NCI-H748 treated with DMSO at 0.1 percent for 48 hours (cell line): ENCODE measurements at places on chromosomes 6 and 20.

DNA sequence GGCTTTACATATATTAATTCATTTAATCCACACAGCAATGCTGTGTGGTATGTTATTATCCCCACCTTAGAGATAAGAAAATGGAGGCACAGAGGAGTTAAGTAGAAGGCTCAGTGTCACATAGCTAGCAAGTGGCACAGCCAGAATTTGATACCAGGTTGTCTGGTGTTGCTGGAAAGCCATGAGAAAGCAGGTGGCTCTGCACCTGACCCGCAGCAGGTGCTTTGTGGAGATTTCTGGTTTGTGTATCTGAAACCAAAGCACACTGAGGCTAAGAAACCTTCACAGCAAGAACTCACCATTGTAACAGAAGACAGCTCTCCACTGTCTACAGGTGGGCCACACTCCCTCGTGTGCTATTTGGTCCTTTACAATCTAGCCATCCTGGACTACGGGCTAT is 7.5 kb downstream of the ELMO2 start:
- no peak for DNase-seq

DNA sequence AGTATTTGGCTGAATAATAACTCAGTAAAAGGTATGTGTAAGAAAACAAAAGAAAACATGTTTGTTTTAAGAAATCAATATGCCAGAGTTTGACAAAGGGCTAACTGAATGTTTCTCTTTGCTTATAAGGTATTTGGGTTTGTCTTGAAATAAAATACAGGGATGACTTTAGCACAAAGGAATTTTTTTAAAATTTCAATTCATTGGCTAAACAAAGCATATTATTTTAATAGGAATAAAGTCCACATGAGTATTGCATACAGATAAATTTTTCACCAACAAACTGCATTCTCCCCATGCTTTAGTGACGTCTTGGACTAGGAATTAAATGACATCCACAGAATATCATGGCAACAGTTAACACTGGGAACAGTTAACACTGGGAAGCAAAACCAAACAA is 480.0 kb upstream of the JAG1 start:
- DNase-seq, result no peak

GRCh38 chr20:44526129-44526528 is 4.3 kb upstream of the SERINC3 start:
- no peak for DNase-seq

DNA sequence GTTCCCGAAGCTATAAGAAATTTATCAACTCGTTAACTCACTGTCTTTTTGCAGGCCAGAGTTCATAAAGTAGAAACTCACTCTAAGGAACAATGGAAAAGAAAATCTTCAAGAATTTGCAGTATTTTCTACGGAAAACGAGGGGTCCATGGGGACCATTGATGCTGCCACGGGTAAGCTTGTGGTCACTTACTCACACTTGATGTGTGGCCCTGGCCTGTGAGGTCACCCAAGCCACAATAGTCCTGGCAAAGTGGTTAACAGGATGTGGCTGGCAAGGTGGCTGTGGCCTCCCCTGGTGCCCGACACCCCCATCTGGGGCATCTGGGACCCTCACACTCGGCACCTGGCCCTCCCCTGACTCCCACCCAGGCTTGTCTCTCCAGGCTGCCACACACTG is 123.4 kb downstream of the C6orf118 start:
- DNase-seq, result no peak

GRCh38 chr20:45835329-45835765 is 1.7 kb downstream of the SNX21 start:
- no peak for DNase-seq

DNA sequence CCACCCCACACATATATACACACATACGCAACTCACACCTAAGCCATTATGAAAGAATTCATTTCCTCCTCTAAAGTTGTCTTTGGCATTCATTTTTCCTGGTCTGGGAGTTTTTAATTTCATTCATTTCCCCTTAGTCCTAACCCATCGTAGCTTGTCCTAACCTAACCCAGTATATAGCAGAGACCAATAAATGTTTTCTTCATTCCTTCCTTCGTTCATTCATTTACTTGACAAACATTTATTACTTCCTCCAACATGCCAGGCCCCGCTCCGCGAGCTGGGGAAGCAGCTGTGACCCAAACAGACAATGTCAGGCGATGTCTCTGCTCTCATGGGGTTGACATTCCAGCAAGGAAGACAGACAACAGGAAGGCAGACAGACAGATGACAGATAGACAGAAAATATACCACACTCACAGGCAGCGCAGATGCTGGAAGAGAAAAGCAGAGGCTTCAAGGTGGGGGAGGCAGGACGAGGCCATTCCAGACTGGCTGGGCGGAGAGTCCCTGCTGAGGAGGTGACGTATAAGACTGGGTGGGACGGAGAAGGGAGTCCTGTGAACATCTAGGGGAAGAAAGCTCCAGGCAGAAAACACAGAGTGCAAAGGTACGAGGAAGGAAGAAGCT is 33.7 kb upstream of the SIRPA start:
- DNase-seq, result no peak

- DNase-seq, result no peak
Observed at GRCh38 chr6:137036566-137037300, 8.0 kb downstream of the IL20RA start.

- DNase-seq, result no peak
Observed at GRCh38 chr20:42378826-42379225, 760.6 kb upstream of the CHD6 start.

DNA sequence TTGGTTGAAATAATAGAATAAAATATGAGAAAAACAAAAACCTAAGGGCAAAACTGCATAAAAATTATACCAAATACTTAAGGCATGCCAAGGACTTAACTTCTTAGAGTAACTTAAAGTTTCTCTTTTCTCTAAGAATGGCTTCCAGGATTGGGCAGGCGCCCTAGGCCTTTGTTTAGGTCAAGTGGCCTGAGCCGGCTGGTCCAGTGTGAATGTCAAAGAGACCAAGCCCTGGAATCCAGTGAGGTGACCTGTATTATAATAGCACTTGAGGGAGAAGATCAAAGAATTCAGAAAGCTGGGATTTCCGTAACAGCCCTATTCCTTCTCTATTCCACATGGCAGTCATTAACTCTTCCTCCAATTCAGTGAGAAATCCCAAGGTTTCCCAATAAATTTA is 6.6 kb downstream of the METTL24 start:
- no peak for DNase-seq

DNA sequence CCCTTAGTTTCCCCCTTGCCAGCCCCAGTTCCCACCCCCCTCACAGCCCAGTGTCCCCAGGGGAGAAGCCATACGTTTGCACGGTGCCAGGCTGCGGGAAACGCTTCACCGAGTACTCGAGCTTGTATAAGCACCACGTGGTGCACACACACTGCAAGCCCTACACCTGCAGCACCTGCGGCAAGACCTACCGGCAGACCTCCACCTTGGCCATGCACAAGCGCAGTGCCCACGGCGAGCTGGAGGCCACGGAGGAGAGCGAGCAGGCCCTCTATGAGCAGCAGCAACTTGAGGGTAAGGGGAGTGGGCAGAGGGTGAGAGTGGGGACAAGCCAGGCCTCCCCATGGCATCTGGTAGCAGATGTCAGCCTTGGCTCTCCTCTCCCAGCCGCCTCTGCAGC is 5.1 kb upstream of the DEF6 start:
- no peak for DNase-seq

DNA sequence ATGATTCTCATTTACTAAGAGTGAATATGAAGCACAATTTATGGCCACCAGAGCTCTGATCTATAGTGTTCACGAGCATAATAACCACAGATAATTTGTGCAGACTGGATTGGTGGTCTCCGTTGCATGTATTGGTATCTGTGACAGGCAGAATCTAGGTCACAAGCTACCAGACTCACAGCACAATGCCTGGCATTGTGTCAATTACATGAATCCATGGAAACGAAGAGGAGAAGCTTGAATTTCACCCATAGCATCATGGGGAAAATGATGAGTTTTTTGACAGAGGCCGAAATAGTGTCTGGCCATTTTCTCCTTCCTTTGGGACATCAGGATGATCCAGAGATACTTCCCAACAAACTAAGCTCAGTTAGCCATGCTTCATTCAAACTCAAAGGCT is 52.3 kb upstream of the TMEM170B start:
- no peak for DNase-seq

- DNase-seq, result no peak
Observed at GRCh38 chr20:41587956-41588355, 30.2 kb downstream of the CHD6 start.

GRCh38 chr20:38831995-38832620 is 26.6 kb downstream of the PPP1R16B start:
- no peak for DNase-seq

DNA sequence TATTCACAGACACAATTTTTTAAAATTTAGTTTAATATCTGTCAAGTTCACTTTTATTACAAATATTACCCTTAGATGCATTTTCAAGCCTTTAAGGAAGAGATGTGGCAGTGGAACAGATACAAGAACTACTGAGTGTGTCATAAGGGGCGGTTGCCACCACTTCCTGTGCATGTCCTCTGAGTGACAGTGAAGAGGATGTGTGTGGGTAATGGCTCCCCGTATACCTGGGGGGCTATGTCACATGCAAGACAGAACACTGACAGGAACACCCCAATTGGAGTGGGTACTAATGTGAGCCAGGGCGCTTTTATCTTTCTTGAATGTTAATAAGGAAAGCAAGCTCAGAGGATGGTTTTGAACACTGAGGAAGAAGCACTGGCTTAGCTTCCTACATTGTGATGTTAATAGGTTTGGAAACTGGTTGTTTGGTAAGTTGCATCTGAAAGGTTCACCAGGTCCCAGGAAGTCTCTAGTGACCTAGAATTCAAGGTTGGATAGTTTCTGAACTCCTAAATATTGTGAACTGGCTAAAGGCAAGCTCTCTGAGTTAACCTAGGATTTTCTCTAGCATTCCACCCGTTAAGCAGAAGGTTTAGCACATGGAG is 83.4 kb upstream of the ASF1A start:
- DNase-seq, result no peak

DNA sequence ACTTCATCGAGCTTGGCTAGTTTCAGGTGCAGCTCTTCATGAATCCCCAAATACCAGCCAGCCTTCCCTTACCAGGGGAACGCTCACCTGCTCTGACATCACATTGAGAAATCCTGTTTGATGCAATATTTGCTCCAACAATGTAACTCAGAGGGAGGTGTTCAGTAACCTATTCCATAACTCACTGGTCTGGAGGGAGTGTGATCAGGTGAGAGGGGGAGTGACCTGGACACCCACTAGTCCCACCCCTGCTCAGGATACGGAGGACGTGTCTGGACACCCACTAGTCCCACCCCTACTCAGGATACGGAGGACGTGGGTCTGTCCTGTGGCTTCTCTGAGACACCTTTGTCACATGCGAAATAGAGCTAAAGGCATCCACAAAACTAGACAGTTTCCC is 70.3 kb downstream of the HUS1B start:
- DNase-seq, result no peak

- no peak for DNase-seq
Observed at GRCh38 chr6:150705392-150705791, 105.7 kb downstream of the PLEKHG1 start.

- no peak for DNase-seq
Observed at GRCh38 chr6:108850669-108851465, 2.6 kb downstream of the ARMC2 start.
